ENCODE measurements at places on chromosomes 7 and 10. TPM values are rescaled to one million over a fixed set of nuclear protein-coding genes. Genes with fewer than 3 reads are reported as not detected.

GRCh38 chr10:86644152-86644793 is 10.1 kb upstream of the OPN4 start:
- DNase-seq = no peak
- no peak overlapping the region for H3K4me3 ChIP-seq
- H3K27me3 ChIP-seq = no peaks in the 10 kb centered on the region
- H3K4me1 ChIP-seq = peaks cover 24% of the 10 kb centered on the region

The TSC22D4 gene
- 19.4 TPM for total RNA-seq

The CDHR1 gene
- under 0.01 TPM for total RNA-seq

DNA sequence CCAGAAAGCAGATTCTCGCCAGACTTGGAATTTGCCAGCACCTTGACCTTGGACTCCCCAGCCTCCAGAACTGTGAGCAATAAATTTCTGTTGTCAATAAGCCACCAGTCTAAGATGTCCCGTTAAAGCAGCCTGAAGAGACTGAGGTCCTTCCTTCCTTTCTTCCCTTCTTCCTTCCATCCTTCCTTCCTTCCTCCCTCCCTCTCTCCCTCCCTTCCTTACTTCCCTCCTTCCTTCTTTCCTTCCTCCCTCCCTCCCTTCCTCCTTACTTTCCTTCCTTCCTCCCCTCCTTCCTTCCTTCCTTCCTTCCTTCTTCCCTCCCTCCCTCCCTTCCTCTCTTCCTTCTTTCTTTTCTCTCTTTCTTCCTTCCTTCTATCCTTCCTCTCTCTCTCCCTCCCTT is 66.4 kb downstream of the NPTX2 start:
- no peaks in the 10 kb centered on the region for H3K27me3 ChIP-seq
- no peak overlapping the region for H3K4me3 ChIP-seq
- DNase-seq = no peak
- no peaks in the 10 kb centered on the region for H3K4me1 ChIP-seq

- no peaks in the 10 kb centered on the region for H3K27me3 ChIP-seq
- H3K4me1 ChIP-seq = peaks cover 31% of the 10 kb centered on the region
- peak; percentile 62 for DNase-seq
- H3K27ac ChIP-seq = peak overlapping the region; percentile 31
- H3K4me3 ChIP-seq = peak overlapping the region; percentile 25
Measured at GRCh38 chr10:73576178-73576889, 14.8 kb downstream of the USP54 start.

GRCh38 chr7:33792547-33793105 is 112.7 kb upstream of the BMPER start:
- DNase-seq = no peak
- no peaks in the 10 kb centered on the region for H3K36me3 ChIP-seq
- peaks cover 4% of the 10 kb centered on the region for H3K27me3 ChIP-seq
- H3K4me1 ChIP-seq = no peaks in the 10 kb centered on the region
- H3K27ac ChIP-seq = no peak overlapping the region

The ANKRD22 gene
- total RNA-seq = under 0.01 TPM

- DNase-seq = peak; percentile 87
- peaks cover 4% of the 10 kb centered on the region for H3K4me1 ChIP-seq
- H3K4me3 ChIP-seq = no peak overlapping the region
- no peaks in the 10 kb centered on the region for H3K36me3 ChIP-seq
- H3K27ac ChIP-seq = peak overlapping the region; percentile 52
- H3K27me3 ChIP-seq = no peaks in the 10 kb centered on the region
Measured at GRCh38 chr10:23331567-23332301, 12.9 kb downstream of the C10orf67 start.

The PTN gene
- 33.3 TPM for total RNA-seq

- DNase-seq = no peak
- no peaks in the 10 kb centered on the region for H3K4me1 ChIP-seq
- no peaks in the 10 kb centered on the region for H3K27me3 ChIP-seq
- H3K36me3 ChIP-seq = no peaks in the 10 kb centered on the region
- no peak overlapping the region for H3K27ac ChIP-seq
- no peak overlapping the region for H3K4me3 ChIP-seq
Measured at GRCh38 chr7:85126383-85126782, 60.5 kb downstream of the SEMA3D start.

GRCh38 chr7:130008941-130009847 is 42.0 kb downstream of the ZC3HC1 start:
- peak overlapping the region; percentile 85 for H3K27ac ChIP-seq
- H3K27me3 ChIP-seq = no peaks in the 10 kb centered on the region

DNA sequence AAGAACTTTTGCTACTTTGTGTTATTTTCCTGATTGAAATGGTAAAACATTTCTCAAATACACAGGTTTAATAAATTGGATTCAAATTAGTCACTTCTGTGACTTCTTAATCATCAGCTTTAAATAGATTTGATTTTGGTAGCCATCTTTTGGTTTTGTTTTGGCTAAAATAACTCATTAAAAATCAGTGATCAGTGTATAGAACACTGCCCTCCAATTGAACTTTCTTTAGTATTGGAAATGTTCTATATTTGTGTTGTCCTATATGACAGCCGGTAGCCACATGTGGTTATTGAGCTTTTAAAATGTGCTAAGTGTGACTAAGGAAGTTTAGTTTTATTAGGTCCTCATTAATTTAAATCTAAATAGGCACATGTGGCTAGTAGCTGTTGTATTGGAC is 50.4 kb downstream of the GLCCI1 start:
- H3K4me3 ChIP-seq = no peak overlapping the region
- no peak overlapping the region for H3K27ac ChIP-seq
- no peaks in the 10 kb centered on the region for H3K4me1 ChIP-seq
- H3K36me3 ChIP-seq = peaks cover 8% of the 10 kb centered on the region

The SPDYE8 gene
- not detected for total RNA-seq
